ENCODE measurements at places on chromosomes 12 and 14.

DNA sequence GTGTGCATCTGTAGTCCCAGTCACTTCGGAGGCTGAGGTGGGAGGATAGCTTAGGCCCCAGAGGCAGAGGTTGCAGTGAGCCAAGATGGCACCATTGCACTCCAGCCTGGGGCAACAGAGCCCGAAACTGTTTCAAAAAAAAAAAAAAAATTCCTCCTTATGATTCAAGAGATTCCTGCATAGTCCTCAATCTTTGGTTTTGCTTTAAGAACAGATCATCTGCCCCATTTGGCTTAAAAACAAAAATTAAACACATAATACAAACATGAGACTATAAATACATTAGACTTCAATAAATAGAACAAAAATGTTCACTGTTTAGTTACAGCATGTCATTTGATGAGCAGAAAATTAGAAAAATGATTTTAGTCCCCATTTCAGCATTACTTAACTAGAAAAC, 131.2 kb downstream of the PAWR start:
- no peak for DNase-seq

- DNase-seq: no peak
Observed at GRCh38 chr14:35351497-35351896, 53.1 kb downstream of the NFKBIA start.

DNA sequence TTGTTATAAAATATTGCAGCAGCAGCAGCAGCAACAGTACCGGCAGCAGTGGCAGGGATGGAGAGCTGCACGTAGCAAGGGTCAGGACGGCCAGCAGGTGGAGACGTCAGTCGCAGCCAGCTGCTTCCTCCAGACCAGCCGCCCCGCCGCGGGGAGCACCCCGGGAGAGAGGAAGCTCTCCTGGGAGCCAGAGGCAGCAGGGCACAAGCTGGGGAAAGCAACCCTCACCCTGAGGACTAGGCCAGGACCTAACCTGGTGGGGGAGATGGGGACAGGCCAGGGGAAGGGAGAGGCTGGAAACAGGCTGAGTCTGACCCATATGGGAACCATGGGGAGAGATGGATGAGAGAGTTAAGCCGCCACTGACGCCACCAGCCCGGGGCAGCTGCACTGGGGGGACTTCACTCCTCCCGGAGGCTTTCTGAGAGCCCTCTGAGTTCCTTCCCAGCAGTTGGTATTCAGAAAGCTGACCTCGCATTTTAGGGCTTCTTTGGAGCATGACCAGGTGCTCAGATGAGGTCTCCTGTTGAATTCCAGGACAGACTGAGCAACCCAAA, 56.3 kb downstream of the SPTB start:
- peak; percentile 80 for DNase-seq

DNA sequence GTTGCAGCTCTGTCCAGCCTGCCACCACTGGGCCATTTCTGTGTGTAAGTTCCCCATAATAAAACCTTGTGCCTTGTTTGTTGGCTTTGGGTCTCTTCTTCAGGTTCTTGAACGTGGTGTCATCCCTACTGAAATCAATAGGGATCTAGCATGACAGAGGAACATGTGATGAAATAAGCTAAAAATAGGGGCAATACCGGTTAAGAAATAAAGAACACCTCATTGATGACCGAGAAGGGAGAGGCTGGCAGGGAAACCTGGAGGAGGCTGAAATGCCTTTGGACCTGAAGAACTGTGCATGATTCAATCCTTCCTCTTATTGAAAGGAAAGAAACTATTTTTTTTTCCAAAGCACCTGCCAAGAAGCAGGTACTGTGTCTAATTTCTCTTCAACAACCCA, 172.3 kb downstream of the PPM1H start:
- DNase-seq: no peak

- no peak for DNase-seq
Observed at GRCh38 chr14:61460063-61460462, 138.7 kb downstream of the PRKCH start.

- no peak for DNase-seq
Observed at GRCh38 chr14:32230695-32231280, 27.7 kb upstream of the RNU6-8 start.

GRCh38 chr14:76541594-76542219, 165.8 kb downstream of the ESRRB start:
- no peak for DNase-seq

- peak; percentile 21 for DNase-seq
Observed at GRCh38 chr12:5745251-5745888, 199.7 kb downstream of the ANO2 start.

DNA sequence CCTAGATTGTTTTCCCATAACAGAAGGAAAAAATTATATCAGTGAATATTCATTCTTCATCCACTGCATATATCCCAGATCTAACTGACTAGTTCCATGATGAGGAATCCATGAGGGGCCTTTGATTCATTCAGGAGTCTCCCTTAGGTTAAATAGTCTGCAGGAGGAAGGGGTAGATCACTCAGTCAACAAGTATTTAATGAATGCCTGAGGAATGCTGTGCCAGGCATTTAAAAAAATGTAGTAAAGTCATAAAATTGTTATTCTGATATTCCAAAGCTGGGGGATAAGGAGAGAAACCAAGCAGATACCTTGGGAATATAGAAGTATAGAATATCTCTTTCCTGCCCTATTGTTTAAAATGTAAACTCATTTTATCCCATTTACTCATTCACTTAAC, 216.2 kb upstream of the CAND1 start:
- DNase-seq: no peak

DNA sequence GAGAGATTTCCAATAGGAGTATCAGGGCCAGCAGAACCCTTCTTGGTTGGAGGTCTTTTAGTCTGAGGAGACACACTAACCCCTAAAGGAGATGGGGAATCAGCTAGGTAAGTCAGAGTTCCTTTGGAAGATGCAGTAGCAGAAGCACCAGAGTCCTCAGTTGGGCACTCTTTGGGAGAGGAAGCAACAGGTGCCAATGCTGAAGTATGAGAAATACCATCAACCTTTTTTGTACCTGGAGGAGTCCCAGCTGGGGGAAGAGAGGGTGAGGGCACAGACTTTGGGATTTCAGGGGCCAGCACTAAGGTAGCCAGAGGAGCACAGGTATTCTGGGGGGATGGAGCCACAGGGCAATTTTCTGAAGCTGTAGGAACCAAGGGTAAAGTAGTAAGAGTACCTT, 6.0 kb downstream of the NACA start:
- no peak for DNase-seq

DNA sequence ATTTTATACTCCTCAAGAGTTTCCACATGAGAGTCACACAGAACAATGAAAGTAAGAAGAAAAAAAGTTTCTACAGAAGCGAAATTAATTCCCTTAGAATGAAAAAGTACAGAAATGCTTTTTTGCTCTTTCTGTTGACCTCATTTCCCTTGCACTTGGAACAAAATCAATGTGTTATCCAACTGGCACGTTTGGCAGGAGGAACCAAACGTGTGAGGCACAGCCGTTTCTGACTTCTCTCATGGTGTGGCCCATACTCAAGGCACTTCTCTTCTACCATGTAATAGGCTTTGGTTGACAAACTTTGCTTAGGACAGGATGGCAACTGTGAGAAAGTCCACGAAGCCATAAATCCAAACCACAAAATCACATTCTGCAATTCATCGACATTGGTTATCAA, 297.0 kb downstream of the FUT8 start:
- DNase-seq: no peak

DNA sequence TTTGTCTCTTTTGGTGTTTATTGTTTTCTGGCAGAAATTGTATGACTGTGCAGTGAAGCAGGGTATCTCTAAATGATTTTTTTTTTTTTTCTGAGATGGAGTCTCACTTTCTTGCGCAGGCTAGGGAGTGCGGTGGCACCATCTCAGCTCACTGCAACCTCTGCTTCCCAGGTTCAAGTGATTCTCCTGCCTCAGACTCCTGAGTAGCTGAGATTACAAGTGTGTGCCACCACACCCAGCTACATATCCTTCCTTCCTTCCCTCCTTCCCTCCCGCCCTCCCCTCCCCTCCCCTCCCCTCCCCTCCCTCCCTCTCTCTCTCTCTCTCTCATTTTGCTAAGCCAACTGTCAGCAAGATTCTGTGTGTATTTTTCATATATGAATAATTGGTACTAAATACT, 94.4 kb downstream of the PPHLN1 start:
- DNase-seq: no peak

GRCh38 chr12:101793401-101793800, 37.4 kb downstream of the GNPTAB start:
- no peak for DNase-seq

GRCh38 chr14:90538716-90539495, 142.1 kb downstream of the CALM1 start:
- DNase-seq: no peak

DNA sequence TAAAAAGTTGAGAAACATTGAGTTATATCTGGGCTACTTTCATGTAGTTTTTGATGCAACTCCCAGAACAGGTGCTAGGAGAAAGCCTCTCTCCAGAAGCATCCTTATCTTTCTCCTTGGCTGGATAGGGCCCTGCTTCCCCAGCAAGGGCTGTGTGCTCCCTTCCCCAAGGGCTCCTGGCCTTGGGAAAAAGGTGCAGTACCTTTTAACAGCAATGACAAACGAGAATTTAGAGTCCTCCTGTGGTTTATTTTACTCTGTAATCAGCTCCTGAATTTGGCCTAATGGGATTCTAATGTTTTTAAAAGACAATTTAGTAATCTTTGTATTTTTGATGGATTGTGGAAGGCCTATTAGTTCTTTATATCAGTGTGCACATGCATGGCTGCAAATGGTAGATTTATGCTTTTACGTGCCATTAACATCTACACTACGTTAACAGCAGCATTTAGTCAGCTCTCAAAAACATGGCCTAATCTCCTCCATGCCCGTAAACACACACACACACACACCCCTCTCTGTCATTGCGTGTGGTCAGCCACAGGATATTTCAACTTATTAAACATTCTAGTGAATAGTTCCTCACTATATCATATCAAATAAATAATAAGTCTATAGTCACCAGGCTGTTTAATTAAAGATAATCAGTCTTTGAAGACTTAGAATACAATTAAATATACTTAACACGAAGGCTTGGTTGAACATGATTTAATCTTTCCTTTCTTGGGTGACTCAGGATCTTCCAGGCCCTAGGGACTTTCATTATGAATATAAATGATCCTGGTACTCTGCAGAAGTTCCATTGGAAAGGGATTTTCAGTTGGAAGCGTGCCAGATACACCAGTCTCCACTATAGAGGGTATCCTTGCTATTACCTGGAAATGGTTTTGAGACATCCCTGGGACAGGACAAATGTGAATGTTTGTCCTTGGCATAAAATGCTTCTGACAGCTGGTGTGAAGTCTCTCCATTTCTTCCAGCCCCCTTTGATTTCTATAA, 181.4 kb upstream of the PWP1 start:
- DNase-seq: no peak

DNA sequence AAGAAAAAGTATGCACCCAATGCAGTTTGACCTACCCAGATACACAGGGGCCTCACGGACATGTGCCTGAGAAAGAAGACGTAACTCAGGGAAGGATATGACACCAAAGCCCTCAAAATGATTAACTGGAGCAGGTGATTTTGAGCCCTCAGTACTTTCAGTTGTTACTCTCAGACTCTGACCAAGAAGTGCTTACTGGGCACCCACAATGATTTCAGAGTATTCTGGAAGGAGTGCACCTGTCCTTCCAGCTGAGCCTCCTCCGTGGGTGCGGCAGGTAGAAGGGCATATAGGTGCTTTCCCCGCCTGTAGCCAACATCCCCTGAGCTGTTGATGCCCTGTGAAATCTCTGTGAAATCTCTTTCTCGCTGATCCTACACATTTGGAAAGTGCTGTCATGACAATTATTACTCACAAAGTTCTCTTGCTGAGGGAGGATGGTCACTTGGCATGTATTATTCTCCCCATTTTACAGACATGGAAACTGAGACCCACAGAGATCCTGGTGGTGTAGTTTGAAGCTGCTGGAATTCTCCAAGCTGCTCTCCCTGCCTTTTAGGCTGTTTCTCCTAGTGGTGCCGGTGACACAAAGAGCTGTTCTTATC, 154.3 kb upstream of the CCND2 start:
- DNase-seq: peak; percentile 42

DNA sequence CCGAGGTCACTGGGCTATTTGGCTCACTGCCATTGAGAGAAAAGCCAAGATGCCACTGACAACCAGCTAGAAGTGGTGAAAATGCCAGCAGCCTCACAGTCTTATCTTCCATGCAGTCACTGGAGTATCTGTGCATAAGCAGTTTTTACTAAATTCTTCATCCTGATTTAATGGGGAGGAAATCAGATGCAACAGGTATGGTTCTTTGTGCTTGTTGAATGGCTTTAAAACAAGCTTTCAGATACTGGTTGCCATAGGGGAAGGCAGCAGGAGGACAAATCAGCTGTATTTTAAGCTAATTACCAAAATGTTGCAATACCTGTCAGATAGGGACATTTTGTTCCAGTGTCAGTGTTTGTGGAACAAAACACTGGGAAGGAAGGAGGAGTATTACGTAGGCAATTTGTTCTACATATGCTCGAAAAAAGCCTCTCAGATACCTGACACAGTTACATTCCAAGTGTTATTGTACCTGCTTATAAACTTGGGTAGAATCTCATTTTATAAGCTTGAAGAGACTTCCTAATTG, 54.1 kb upstream of the ARHGAP5 start:
- no peak for DNase-seq

DNA sequence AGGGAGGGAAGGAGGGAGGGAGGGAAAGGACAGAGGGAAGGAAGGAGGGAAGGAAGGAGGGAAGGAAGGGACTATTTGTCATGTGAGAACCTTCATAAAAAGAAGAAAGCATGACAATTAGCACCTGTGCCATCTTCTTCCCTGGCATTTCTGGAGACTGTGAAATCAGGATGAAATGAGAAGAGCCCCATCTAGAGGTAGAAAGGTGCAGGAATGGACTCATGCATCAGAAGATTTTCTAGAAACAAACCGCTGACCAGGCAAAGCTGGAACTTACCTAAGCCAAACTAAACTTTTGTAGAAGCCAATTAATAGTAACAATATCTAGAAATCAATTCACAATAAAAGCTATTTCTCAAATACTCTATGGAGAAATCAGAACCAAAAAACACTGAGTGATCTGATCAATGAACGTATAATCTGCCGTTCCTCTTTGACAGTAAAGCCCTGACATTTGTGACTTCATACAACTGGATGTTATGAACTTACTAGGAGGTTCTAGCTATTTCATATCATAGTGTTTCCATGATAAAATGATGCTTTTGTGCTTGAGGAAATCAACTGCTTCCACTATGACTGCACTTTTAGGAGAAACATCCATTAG, 24.4 kb upstream of the CRACR2A start:
- no peak for DNase-seq

DNA sequence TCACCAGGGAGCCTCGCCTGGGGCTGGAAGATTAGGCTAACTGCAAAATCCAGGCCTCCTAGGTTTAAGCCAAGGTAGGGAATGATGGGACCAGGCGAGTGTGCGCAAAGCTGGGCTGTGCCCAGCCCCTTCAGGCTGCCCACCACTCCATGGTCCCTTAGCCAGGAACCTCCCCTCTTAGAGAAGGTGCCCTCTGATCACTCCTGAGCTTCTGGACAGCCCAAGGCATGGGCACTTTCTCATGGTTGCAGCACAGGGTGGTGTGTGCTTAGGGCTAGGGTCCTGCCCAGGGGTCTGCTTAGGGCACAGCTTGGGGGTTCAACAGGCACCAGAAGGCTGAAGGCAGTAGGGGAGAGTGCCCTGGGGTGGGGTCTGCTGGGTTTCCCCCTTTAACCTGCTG, 69.0 kb downstream of the PRIMA1 start:
- DNase-seq: no peak

GRCh38 chr12:52045794-52046199, 5.4 kb upstream of the NR4A1 start:
- DNase-seq: no peak
